ENCODE measurements at places on chromosomes 5 and 9. TPM values are rescaled to one million over a fixed set of nuclear protein-coding genes. Genes with fewer than 3 reads are reported as not detected.
A peak's percentile ranks its signal among the peaks of the same experiment; 100 is the strongest.

NKD2 gene
- 6.7 TPM for total RNA-seq

SLC46A2 gene
- total RNA-seq = not detected

SCGB3A2 gene
- total RNA-seq = 0.51 TPM

SPINK4 gene
- not detected for total RNA-seq

MARCOL gene
- not detected for total RNA-seq

RELL2 gene
- total RNA-seq = 4.1 TPM

DNA sequence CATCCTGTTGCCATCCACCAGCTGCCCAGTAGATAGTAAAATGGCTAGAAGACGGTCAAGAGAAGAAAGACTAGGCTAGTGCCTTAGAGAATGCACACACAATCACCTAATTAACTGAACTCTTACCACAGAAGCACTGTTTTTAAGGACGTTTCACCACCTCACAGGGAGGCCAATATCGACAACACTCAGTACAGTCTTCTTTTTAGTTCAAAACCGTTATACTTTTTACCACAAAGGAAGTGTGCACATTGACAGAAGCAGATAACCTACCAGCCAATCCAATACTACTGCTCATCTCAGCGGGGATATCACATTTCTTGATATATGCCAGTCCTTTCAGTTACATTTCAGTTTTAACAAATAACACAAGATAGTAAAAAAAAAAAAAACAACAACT lies 122.3 kb downstream of the GNAQ start:
- no peak for DNase-seq

- DNase-seq = peak; percentile 74
These were observed 845.2 kb upstream of the CDH10 start for GRCh38 chr5:25489834-25490538.

- DNase-seq = no peak
These were observed 13.8 kb downstream of the PSD2 start for GRCh38 chr5:139809331-139809810.

- no peak for DNase-seq
These were observed 80.1 kb downstream of the TRIM32 start for GRCh38 chr9:116767219-116767618.

DNA sequence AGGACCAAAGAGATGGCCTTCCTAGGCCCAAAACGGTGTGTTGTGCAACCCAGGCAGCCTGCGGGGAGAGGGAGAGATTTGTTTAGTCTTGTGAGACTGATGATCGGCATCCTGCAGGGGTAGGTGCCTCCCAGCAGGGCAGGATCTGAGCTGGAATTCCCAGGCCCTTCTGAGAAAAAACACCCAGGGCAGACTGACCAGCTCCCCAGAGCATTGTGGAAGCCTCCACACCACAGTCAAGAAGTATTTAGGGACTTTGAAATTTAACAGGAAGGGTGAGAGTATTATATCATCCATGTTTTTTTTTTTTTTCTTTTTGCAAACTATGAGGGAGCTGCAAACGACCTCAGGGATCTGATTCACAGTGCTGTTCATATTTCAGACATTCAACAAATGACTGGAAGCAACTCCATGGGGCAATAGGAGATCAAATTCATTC lies 104.5 kb upstream of the LHFPL2 start:
- DNase-seq = no peak

- DNase-seq = no peak
These were observed 152.7 kb upstream of the POC5 start for GRCh38 chr5:75869891-75870290.

DNA sequence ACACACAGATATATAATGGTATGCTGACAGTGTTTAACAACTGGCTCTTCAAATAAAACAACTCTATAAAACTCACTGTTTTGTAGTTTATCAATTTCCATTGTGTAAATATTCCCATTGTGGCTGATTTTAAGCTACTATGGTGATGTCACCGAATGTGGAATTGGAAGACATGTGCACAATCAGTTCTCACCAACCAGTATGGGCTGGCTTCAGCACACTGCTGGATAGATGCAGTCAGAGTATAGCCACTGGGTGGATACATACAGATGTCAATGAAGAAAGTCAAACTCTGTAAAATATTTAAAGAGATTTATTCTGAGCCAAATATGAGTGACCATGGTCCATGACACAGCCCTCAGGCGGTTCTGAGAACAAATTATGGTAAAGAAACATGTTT lies 475.9 kb upstream of the SMARCA2 start:
- DNase-seq = no peak

GRCh38 chr9:114156657-114157421 lies 1.5 kb downstream of the COL27A1 start:
- no peak for DNase-seq

DNA sequence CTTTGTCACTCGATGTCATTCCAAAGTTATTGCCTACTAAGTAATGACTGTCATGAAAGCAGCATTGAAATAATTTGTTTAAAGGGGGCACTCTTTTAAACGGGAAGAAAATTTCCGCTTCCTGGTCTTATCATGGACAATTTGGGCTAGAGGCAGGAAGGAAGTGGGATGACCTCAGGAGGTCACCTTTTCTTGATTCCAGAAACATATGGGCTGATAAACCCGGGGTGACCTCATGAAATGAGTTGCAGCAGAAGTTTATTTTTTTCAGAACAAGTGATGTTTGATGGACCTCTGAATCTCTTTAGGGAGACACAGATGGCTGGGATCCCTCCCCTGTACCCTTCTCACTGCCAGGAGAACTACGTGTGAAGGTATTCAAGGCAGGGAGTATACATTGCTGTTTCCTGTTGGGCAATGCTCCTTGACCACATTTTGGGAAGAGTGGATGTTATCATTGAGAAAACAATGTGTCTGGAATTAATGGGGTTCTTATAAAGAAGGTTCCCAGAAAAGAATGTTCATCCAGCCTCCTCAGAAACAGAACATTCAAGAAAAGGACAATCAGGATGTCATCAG lies 11.3 kb downstream of the TLR4 start:
- DNase-seq = no peak

DNA sequence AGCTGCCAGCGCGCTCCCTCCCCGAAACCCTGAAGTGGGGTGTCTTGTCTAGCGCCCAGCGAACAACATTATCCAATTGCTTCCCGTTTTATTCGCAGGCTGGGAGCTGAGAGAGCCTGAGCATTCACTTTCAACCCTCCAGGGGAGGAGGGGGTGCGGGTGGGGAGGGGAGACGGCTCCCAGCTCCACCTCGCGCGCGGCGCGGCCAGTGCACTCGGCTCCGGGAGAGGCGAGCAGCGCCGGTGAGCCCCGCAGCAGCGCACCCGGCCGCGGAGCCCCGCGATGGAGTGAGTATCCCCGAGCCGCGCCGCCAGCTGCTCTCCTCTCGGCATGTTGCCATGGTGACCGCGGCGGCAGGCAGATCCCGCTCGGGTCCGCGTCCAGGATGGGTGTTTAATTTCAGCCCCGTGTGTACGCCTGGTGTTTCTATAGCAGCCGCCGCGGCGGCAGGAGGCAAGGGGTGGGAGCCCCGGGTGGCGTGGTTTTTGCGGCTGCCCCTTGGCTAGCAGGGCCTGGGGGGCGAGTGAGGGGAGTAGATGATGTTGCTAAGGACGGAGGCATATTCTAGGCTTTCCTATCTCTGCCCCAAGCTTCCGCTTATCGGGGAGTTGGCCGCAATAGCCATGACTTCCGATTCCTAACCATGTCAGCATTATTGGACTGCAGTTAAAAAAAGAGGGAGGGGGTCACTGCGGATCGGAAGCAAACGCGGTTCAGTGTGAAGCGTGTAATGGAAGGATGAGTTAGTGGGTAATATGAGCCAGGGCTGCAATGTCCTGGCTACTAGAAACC lies 139.2 kb upstream of the PALM2AKAP2 start:
- no peak for DNase-seq

- peak; percentile 51 for DNase-seq
These were observed 506.9 kb downstream of the TLE1 start for GRCh38 chr9:81182431-81182830.

- peak; percentile 37 for DNase-seq
These were observed 18.8 kb downstream of the NANS start for GRCh38 chr9:98075332-98075805.

DNA sequence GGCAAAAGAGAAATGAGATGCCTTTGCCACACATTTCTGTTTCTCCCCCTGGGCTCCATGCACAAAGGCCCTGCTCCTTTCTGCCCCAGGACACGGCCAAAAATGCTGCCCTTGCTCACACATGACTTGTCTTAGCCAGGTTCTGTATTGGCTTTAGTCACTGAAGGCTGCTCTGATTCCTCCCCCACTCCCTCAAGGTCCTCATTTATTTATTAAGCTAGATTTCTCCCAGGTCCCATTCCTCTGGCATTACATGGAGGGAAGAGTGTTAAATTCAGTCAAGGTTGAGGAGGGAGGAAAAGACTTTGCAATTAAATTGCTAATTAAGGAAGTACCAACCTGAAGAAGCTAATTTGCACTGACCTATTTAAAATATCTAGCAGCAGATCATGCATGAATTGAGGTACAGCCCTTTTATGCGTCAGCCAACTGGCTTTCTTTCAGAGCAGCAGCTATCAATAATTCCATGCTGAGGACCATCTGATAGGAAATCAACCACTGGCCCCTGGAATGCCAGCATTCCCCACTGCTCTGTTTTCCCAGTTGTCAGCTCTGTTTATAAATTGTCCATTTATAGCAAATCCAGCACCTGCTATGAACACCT lies 81.2 kb upstream of the MAP3K1 start:
- no peak for DNase-seq

DNA sequence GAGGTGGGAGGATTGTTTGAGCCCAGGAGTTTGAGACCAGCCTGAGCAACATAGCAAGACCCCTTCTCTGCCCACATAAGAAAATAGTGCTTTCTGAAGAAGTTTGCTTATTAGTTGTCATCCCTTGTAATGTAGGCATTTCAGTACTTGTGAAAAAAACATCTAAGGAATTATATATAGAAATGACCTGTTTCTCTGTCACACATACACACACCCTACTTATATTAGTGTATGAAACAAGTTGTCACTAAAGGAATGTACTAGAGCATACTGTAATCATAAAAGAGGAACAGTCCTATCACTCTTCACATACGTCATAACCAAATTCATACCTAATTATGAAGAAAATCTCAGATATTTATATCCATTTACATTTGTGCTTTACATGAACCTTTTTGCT lies 122.0 kb downstream of the NIPBL start:
- DNase-seq = no peak

Measured in PC-3 (cell line).